ENCODE measurements at places on chromosomes 12 and 14. TPM values are rescaled to one million over a fixed set of nuclear protein-coding genes. Genes with fewer than 3 reads are reported as not detected.
A peak's percentile ranks its signal among the peaks of the same experiment; 100 is the strongest.

SLC22A17 gene
- 29.3 TPM for total RNA-seq

DNA sequence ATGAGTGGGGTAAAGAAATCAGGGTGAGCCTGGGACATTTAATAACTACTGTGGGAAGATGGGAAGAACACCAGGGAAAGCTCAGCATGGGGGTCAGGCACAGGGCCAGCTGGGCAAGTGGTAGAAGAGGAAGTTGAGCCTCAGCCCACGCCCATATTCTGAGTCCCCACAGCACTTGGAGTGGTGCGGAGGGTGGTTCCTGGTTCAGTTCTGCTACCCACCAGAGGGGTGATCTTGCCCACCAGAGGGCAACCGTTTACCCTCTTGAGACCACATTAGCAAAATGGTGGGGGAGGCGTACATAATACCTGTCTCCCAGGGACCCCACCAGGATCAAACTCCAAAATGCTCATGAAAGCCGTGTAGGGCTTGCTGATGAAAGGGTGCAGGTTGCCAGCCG is 16.8 kb upstream of the ANKRD33 start:
- H3K36me3 ChIP-seq: no peaks in the 10 kb centered on the region
- H3K4me1 ChIP-seq: peaks cover 15% of the 10 kb centered on the region
- H3K4me3 ChIP-seq: no peak overlapping the region
- peaks cover 4% of the 10 kb centered on the region for H3K27me3 ChIP-seq

DNA sequence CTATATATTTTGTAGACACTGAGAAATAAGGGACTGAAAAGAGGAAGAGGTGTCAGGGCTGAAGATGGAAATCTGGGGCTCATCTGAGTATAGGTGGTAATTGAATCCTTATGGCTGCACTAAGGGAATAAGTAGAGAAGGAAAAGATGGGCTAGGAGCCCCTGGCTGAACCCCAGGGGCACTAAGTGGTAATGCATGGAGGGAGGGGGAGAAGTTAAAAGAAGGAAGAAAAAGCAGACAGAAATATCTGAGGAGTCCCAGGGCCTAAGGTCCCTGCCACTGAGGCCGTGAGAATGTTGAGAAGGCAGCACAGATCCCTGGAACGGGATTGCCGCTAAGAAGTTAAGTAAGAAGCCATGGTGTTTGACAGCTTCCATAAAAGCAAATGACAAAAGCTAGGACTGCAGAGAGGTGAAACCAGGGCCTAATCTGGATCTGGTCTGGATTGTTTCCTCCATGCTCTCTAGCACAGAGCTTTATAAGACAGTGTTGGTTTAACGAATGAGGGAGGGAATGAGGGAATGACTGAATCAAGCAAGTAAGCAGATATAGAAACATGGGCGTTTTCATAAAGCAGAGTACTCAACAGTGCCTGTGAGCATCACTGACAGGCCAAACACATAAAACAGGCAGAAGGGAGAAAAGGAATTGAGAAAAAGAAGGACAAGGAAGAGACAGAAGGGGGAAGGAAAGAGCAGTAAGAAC is 92.9 kb downstream of the HMGA2 start:
- H3K36me3 ChIP-seq: peaks cover 32% of the 10 kb centered on the region
- H3K4me1 ChIP-seq: peaks cover 5% of the 10 kb centered on the region
- no peaks in the 10 kb centered on the region for H3K27me3 ChIP-seq
- H3K27ac ChIP-seq: no peak overlapping the region

GRCh38 chr12:39622306-39622705 is 2.7 kb upstream of the ABCD2 start:
- no peak overlapping the region for H3K27ac ChIP-seq
- H3K4me3 ChIP-seq: no peak overlapping the region
- no peaks in the 10 kb centered on the region for H3K27me3 ChIP-seq
- peaks cover 6% of the 10 kb centered on the region for H3K4me1 ChIP-seq
- DNase-seq: no peak

SLC6A15 gene
- 14.0 TPM for total RNA-seq

GRCh38 chr12:48826209-48826855 is 8.0 kb downstream of the CACNB3 start:
- peaks cover 20% of the 10 kb centered on the region for H3K36me3 ChIP-seq
- no peaks in the 10 kb centered on the region for H3K27me3 ChIP-seq
- no peak overlapping the region for H3K4me3 ChIP-seq
- H3K27ac ChIP-seq: no peak overlapping the region
- no peaks in the 10 kb centered on the region for H3K4me1 ChIP-seq
- no peak for DNase-seq

METTL17 gene
- total RNA-seq: 49.0 TPM

DNA sequence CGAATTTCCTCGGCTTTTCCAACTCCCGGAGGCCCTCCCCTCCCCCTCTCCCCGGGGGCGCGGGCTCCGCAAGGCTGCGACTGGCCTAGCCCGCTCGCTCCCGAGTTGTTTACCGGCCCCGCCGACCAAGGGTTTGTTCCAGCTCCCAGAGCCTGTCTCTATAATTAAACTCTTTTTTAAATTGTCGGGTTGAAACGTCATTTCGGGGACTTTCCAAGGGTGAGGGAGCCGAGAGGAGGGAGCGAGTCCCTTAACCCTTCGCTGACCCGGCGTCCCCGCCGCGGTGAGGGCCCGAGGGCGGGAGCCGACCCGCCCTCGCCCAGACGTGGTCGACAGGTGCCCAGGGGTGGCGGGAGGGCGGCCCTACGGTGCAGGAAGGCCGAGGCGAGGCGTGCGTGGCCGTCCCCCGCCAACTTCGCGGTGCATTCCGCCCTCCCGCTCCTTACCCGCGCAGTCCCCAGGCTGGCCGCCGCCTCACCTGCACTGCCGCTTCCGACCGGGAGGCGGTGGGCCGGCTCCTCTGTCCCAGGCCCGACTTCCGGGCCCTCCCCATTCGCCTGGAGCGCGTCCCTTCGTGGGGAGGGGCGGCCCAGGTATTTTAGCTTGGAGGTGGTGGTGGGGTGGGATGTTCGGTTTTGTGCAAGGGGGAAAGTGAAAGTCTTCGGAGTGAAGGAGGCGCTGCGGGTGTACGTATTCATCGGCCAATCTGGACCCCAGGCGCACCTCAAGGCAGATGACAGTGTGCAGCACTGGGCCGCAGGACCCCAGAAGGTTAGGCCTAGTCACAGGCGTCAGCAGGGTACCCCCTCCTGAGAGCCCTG is 2.9 kb upstream of the ZFP36L1 start:
- peak overlapping the region; percentile 100 for H3K27ac ChIP-seq
- peak overlapping the region; percentile 60 for H3K4me3 ChIP-seq
- no peaks in the 10 kb centered on the region for H3K27me3 ChIP-seq
- H3K36me3 ChIP-seq: no peaks in the 10 kb centered on the region
- DNase-seq: peak; percentile 65
- H3K4me1 ChIP-seq: peaks cover 18% of the 10 kb centered on the region

GRCh38 chr12:65384240-65384639 is 105.8 kb downstream of the MSRB3 start:
- no peak overlapping the region for H3K4me3 ChIP-seq
- no peaks in the 10 kb centered on the region for H3K36me3 ChIP-seq
- no peaks in the 10 kb centered on the region for H3K4me1 ChIP-seq
- H3K27ac ChIP-seq: no peak overlapping the region
- H3K27me3 ChIP-seq: no peaks in the 10 kb centered on the region

LHX5 gene
- total RNA-seq: not detected

GRCh38 chr14:61212546-61212945 is 68.6 kb downstream of the TMEM30B start:
- no peak for DNase-seq
- no peaks in the 10 kb centered on the region for H3K27me3 ChIP-seq
- peaks cover 7% of the 10 kb centered on the region for H3K4me1 ChIP-seq
- no peak overlapping the region for H3K4me3 ChIP-seq

SMCO2 gene
- 0.32 TPM for total RNA-seq

DNA sequence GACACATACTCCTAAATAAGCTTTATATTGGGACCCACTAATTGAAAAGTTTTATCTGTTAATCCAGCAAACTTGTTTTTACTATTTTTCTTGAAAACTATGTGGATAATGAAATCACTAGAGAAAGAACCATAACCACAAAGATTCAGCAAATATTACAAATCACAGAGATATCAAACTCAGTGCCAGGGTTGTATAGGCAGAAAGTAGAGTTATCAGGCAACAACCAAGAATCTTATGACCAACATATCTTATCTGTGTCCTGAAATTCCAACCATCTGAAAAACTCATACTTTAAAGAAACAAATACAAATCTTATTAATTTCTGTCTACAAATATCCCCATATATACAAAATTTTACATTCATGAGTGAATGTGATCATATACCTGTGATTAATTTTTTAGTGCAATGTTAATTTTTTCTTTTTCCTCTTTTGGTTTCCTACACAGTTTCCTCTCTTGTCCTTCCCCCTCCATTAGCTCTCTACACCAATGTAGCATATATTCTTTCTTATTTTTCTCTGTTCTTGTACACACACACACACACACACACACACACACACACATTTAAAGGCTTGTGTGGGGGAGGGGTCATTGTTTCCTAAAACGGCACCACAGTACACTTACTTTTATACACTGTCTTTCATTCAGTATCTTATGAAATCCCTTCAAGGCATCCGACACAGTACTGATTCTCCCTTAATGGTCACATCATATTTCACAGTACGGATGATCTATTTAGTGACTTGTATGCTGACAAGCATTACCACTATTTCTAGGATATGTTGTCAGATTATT is 18.6 kb downstream of the AMN1 start:
- no peaks in the 10 kb centered on the region for H3K36me3 ChIP-seq
- H3K27ac ChIP-seq: no peak overlapping the region
- no peaks in the 10 kb centered on the region for H3K27me3 ChIP-seq
- no peak overlapping the region for H3K4me3 ChIP-seq
- peak; percentile 25 for DNase-seq
- H3K4me1 ChIP-seq: no peaks in the 10 kb centered on the region

HOXC4 gene
- not detected for total RNA-seq

LRIG3 gene
- 96.0 TPM for total RNA-seq

DNA sequence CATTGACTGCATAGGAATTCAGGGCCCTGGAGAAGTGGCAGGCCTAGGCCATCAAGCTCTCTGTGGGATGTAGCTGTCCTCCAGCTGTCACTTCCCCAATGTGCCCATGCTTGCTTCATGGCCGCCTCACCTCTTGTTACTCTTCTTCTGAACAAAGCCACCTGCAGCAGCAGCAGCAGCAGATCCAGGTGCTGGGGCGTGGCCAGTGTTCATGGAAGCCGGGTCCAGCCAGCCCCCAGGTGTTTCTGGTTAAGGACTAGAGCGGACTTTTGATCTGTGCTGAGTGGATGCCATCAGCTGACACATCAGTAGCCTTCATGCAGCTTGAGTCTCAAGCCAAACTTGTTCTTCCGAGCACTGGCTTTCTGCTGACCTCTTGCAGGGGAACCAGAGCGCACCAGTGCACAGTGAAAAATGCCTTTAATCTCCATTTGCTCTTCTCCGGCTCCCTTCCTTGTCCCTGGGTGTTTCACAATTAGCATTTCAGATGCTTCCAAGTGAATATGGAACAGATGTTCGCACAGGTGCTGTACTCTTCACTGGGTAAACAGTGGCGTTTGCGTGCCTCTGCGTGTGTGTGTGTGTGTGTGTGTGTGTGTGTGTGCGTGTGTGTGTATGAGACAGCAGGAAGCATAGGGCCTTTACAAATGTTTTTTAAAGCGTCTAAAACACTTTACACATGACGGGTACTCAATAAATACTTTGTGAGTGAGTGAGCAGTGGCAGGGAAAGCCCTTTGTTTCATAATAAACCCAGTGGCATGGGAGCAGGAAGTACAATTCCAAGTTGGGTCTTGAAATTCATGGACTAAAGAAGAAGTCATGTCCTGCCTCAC is 20.1 kb downstream of the TPCN1 start:
- H3K4me1 ChIP-seq: peaks cover 42% of the 10 kb centered on the region
- H3K27me3 ChIP-seq: no peaks in the 10 kb centered on the region
- H3K4me3 ChIP-seq: no peak overlapping the region
- DNase-seq: peak; percentile 94
- peak overlapping the region; percentile 90 for H3K27ac ChIP-seq

DNA sequence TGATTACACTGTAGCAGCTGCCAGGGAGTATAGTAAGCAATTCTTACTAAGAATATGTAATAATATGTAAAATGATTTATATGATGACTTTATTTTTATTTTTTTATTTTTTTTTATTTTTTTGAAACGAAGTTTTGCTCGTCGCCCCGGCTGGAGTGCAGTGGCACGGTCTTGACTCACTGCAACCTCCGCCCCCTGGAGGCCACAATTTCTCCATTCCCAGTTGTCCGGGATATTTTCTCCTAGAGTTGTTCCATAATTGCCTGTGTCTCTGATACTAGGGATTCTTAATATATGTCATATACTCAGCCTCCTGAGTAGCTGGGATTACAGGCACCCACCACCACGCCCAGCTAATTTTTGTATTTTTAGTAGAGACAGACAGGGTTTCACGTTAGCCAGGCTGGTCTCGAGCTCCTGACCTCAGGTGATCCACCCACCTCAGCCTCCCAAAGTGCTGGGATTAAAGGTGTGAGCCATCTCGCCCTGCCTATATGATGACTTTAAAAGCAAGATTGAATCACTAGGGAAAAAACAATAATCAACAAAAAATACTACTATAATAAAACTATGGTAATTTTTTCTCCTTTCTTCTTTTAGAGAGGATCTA is 12.2 kb upstream of the ITPR2 start:
- H3K27me3 ChIP-seq: peaks cover 3% of the 10 kb centered on the region
- no peak for DNase-seq
- H3K36me3 ChIP-seq: no peaks in the 10 kb centered on the region
- H3K4me1 ChIP-seq: peaks cover 8% of the 10 kb centered on the region
- no peak overlapping the region for H3K27ac ChIP-seq

DPF3 gene
- 2.4 TPM for total RNA-seq

DNA sequence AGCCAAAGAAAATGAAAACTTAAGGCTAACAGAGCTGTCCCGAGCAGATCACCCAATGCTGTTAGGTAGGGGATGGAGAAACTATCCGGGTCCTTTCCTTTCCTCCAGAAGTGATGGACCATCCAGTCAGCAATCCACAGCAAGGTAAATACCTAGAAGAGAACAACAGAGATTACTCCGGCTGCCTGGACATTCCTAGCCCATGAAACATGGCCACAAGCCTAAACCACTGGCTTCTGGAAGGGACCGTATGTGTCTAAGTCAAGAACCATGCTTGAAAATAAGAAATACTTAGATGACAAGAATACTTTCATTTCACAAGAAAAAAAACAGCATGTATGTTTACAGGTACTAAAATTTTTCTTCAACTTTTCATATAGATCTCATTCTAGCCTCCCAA is 152.9 kb downstream of the SLC41A2 start:
- no peak overlapping the region for H3K4me3 ChIP-seq
- H3K27ac ChIP-seq: no peak overlapping the region
- peak; percentile 92 for DNase-seq

GRCh38 chr14:22997676-22998323 is 12.1 kb downstream of the C14orf93 start:
- peaks cover 5% of the 10 kb centered on the region for H3K4me1 ChIP-seq
- H3K27ac ChIP-seq: no peak overlapping the region

RFX4 gene
- total RNA-seq: 0.07 TPM

GRCh38 chr12:121770813-121771625 is 22.5 kb downstream of the RHOF start:
- DNase-seq: no peak
- no peaks in the 10 kb centered on the region for H3K27me3 ChIP-seq
- peaks cover 21% of the 10 kb centered on the region for H3K4me1 ChIP-seq
- H3K36me3 ChIP-seq: no peaks in the 10 kb centered on the region
- no peak overlapping the region for H3K4me3 ChIP-seq
- no peak overlapping the region for H3K27ac ChIP-seq

- H3K27ac ChIP-seq: no peak overlapping the region
- H3K36me3 ChIP-seq: no peaks in the 10 kb centered on the region
- no peaks in the 10 kb centered on the region for H3K27me3 ChIP-seq
- H3K4me3 ChIP-seq: no peak overlapping the region
Measured at GRCh38 chr12:2260441-2260840, 207.7 kb downstream of the CACNA1C start.

GRCh38 chr12:6539707-6540134 is 5.4 kb downstream of the GAPDH start:
- H3K4me3 ChIP-seq: no peak overlapping the region
- DNase-seq: no peak
- H3K27me3 ChIP-seq: no peaks in the 10 kb centered on the region
- peak overlapping the region; percentile 11 for H3K27ac ChIP-seq
